ENCODE measurements at places on chromosomes 11 and 22.

GRCh38 chr11:108198833-108199232 lies 23.6 kb downstream of the NPAT start:
- DNase-seq = no peak

DNA sequence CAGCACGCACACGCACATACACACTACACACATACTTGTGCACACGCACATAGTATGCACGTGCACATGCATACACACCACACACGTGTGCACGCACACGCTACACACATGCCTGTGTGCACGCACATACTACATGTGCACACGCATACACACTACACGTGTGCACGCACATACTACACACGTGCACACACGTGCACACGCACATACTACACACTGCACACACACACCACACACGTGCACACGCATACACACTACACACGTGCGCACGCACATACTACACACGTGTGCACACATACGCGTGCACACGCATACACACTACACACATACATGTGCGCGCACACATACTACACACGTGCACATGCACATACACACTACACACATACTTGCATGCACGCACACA lies 19.7 kb upstream of the ARHGAP8 start:
- DNase-seq = no peak

- DNase-seq = no peak
Observed at GRCh38 chr11:9633679-9634078, 30.2 kb upstream of the SWAP70 start.

DNA sequence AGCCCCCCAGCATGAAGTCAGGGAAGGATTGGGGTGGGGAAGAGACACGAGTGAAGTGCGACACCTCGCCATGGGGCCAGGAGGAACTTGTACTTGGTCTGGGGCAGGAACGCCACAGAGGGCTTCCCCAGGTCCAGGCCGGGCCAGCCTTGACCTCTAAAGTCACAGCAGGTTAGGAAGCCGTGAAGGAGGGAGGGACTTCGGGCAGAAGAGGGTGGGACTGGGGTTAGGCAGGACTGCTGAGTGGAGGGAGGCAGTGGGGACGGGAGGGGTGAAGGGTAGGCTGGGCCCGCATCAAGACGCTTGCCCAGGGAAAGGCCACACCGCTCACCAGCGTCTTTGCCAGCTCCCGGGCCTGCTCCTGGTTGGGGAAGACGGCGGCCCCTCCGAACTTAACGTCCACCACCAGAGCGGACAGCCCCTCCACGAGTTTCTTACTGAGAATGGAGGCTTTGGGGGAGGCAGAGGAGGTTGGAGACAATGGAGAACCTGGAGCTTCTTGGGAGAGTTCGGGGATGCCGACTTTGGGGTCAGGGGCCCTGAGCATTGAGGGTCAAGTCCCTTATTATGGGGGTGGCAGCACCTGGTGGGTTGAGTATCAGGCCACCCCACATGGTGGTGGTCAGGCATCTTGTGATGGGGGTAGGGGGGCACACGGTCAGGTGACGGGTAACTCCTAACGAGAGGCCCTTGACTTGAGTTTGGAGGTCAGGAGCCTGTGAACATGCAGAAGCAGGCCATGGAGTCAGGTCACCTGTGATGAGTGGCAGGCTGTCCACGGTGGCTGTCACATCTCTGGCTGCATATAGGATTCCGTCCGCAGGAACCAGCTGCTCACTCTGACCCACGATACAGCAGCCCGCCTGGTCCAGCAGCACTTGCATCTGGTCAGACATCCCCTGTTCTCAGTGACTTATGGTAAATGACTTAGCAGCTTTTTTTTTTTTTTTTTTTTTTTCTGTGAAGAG lies 1.7 kb upstream of the SCO2 start:
- no peak for DNase-seq

DNA sequence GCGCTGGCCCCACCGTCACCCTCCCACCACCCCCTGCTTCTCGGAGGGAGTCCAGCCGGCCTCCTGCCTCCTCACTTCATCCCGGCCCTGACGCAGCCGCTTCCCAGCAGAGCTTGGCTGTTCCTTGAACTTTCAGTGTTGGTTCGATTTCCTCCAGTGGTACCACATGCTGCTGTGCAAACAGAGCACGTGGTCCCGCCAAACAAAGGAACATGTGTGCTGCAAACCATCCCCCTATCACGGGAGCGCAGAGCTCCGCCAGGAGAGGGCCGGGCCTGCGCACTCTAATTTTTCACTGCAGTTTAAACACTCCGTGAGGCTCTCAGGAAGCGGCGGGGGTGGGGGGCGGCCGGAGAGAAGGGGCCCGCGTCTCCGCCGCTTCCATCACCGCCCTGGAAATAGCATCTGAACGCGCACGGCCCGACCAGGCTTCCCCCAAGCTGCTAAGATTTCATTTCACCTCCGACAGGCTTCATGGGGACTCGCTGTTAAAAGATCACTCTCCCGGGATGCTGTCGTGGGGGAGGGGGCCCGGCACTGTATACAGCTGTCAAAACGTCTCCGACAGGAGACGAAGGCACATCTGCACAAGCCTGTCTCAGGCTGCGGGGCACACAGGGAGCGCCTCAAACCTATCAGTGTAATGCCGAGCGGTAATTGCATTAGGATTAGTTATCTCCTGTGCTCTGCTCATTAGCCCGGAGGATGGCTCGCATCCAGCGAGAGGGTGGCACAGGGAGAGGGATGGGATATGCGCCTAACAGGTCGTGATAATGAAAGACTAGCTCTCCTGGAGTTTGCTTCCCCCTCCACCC lies 269.9 kb upstream of the SORL1-AS1 start:
- no peak for DNase-seq

DNA sequence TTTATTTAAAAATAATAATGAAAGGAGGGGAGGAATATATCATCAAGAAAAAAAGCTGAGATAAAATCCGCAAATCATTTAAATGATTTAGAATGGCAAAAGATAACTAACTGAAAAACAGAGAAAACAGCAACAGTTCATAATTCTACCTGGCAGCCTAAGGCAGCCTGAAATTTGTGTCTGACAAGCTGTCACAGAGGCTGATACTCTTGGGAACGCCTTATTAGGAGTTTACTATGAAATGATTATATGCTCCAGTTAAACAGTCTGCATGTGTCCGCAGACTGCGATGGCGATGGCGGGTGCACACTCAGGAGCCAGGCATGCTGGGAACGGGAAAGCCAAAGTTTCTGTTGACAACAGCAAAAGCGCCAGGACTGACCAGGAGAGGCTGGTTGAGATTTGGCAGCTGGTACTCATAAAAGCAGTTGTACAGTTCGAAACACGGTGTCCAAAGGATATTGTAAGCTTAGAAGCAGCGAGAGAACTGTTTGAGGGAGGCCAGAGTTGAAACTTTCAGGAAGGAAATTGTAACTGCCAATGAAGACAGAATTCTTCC lies 172.9 kb upstream of the MPPED2 start:
- no peak for DNase-seq

DNA sequence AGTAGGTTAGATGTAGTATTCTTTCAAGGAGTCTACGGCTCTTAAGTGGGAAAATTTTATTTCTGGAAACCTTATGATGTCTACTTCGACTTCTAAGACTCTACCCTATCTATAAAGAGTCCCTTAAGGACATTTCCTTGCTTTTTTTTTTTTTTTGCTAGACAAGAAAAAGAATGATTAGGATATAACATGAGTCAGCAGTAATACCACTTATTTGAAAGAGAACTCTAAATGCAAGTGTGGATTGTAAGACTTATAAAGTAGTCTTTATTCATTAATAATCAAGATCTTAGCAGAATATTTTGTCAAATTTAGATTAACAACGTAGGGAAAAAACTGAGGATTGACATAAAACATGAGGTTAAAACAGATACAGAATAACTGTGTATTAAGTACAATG lies 71.0 kb downstream of the DKK3 start:
- DNase-seq = no peak

DNA sequence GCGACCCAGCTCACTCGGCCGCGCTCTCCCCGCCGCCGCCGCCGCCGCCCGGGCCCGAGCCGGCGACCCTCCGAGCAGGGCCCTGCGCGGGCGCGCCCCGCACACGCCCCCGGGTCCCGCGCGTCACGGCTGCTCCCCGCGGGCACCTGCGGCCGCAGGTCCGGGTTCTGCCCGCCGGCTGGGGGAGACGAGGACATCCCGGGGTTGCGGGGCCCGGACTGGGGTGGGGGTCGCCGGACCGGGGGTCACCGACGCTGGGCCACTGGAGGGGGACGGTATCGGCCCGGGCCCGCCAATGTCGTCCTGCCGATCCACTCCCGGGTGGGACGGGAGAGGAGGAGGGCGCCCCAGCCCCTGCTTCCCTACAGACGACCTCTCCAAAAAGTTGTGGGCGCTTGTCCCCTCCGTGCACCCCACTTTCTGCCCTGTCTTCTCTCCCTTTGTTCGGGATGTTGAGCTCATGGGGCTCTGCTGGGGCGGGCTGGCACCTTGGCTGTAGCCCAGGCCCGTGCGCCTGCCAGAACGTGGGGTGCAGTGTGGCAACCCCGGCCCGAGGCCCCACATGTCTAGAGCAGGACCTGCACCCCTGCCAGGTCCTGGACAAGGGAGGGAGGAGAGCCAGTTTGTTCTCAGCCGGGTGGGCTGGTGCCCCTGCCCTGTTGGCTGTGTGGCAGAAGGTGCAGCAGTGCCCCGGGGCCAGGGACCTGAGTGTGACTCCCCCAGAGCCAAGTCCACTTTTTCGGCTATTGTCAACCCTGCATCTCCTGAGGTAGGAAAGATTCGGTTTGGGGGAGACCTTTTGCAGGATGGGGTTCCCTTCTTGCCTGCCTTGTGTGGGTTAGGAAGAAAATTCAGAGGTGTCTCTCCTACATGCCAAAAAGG lies 40.2 kb upstream of the CELSR1 start:
- DNase-seq = no peak

- DNase-seq = no peak
Observed at GRCh38 chr11:73566977-73567755, 30.7 kb downstream of the FAM168A start.

GRCh38 chr22:23126165-23127054 lies 15.4 kb downstream of the RSPH14 start:
- no peak for DNase-seq

DNA sequence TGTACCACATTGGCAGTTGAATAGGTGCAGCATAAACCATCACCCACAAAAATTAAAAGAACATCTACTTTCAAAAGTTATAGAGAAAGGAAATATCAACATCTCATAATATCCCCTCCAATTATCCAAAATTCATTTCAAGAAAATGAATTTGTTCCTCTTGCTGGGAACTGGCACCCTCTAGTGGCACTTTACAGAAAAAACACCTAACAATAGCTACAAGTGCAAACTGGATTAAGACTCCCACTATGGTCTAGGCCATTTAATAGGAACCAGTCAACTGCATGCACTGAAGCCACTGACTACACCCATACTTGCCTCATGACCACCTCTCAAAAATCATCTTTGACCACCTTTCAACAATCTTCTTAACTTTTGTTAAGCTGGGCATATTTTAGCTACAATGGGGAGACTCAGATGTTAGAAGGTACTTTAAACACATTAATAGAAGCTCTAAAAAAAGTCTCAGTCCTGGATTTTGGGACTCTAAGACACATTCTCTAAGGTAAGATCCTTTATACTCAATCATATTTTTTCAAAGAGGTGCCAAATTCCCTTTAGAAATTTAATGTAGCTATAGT lies 17.3 kb downstream of the TRAF6 start:
- no peak for DNase-seq

- DNase-seq = no peak
Observed at GRCh38 chr22:19530751-19531150, 6.5 kb upstream of the CLDN5 start.

DNA sequence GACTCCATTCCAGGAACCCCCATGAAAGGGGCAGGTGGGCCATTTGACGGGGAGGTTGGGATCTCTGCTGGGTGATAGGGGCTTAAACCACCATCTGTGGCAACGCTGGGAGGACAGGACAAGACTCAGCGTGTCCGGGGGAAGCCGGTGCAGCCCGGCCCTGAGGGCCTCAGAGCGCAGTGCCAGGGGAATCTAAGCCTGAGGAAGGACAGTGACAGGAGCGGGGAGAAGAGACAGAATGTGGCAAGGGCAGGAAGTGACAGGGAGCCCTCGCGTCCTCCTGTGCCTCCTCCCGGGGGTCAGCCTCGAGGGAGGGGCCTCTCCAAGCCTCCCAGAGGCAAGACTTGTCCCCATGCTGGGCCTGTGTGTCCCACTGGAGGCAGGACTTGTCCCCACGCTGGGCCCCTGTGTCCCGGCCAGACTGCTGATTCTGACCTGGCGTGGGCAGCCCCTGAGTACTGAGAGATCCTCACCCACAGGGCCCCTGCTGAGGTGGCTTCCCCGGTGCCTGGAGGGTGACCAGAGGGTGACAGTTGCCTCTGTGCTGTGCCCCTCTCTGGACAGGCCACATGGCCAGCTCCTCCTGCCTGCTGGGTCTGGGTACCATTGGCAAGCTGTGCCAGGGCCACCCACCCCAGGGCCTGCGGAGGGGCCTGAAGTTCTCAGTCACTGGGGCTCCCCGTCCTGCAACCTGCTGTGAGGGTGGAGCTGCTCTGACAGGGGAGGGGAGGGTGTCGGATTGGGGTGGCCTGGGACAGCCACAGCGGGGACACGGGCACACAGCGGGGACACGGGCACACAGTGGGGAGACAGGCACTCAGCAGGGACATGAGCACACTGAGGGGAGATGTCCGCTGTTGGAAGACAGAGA lies 676.2 kb downstream of the BRD1 start:
- DNase-seq = no peak

- no peak for DNase-seq
Observed at GRCh38 chr22:11629661-11630385, 3898.2 kb upstream of the OR11H1 start.

GRCh38 chr22:20208713-20209310 lies 58.0 kb upstream of the CCDC188 start:
- DNase-seq = no peak

GRCh38 chr11:65537620-65538231 lies 12.8 kb downstream of the SCYL1 start:
- DNase-seq = no peak

DNA sequence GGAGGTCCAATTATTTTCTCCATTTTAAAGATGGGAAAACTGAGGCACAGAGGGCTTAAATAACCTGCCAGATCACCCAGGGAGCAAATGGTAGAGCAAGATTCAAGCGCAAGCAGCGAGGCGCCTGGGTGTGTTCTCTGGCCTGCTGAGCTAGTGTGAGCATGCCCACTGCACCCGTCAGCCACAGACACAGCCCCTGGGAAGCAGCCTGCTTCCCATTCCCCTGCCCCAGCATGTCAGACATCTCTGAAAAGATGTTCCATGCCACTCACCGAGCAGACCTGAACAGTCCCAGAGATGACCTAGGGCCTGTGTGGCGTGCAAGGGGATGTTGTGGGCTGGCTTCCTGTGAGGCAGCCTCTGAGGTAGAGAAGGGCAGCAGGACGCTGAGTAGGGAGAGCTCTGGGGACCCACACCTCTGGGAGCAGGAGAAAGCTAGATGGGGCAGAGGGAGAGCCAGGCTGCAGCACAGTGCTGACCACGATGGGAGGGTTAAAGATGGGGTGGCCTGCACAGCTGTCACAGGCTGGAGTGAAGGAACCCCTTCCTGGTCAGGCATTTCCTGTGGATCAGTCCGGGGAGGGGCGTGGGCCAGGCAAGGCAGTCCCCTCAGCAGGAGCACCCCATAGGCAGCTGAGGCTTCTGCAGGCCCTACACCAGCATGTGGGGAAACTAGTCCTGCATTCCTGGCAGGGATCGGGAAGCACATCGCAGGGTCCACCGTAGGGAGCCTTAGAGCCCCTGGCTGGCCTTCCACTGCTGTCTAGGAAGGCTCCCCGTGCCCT lies 101.4 kb downstream of the GALNT18 start:
- no peak for DNase-seq

- peak; percentile 14 for DNase-seq
Observed at GRCh38 chr22:32411402-32411801, 645 bp downstream of the RTCB start.
